ENCODE measurements at places on chromosomes 3 and 15.

- no peak for ATAC-seq
Measured at GRCh38 chr15:89161666-89162065, 59.7 kb downstream of the RLBP1 start.

DNA sequence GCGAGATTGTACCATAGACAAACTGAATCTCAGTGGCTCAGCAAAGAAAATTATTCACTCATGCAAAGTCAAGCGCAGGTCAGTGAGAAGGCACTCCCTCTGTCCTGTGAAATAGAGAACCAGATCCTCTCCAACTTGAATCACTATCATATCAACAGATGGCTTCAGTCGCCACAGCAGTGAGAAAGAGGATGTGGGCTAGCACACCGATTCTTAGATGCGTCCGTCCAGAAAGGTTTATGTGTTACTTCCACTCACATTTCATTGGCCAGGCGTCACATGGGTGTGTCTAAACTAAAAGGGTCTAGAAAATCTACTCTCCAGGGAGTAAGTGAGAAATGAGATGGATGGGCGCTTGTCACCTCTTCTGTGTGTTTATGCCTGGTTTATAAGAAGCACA lies 141.6 kb upstream of the KBTBD8 start:
- peak; percentile 86 for ATAC-seq

GRCh38 chr3:38805765-38806386 lies 10.1 kb downstream of the SCN10A start:
- ATAC-seq: no peak

- ATAC-seq: no peak
Measured at GRCh38 chr3:169072494-169072893, 591.0 kb downstream of the MECOM start.

- ATAC-seq: no peak
Measured at GRCh38 chr15:45863881-45864580, 229.2 kb downstream of the SQOR start.

- ATAC-seq: no peak
Measured at GRCh38 chr3:148707601-148708380, 10.1 kb downstream of the AGTR1 start.

DNA sequence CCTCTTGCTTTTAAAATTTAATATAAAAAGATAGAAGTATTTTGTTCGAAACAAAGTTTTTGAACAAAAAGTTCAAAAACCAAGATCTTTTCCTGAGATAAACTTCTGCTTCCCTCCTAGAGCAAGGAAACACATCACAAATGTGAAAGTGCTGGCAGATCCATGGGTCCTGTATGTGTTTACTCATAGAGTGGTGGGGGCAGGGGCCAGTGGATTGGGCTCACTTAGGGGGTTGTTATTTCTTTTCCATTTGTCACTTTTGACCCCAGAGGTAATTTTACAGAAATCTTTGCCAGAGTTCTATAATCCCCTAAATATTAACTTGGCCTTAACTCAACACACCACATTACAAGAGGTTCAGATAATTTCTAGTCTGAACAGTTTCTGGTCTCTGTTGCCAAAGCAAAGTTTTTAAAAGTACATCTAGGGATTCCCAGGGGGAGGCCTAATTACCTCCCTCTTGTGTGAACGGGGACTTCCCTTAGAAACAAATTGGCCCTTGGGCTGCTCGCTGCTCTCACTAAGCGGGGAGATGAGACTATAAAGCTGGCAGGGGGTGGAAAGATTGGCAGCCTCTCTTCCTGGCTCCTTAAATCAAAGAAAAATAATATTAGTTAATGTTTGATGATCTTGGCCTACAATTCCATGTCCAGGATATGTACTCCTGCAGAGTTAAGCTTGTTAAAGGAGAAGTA lies 66.8 kb upstream of the PTX3 start:
- ATAC-seq: no peak

DNA sequence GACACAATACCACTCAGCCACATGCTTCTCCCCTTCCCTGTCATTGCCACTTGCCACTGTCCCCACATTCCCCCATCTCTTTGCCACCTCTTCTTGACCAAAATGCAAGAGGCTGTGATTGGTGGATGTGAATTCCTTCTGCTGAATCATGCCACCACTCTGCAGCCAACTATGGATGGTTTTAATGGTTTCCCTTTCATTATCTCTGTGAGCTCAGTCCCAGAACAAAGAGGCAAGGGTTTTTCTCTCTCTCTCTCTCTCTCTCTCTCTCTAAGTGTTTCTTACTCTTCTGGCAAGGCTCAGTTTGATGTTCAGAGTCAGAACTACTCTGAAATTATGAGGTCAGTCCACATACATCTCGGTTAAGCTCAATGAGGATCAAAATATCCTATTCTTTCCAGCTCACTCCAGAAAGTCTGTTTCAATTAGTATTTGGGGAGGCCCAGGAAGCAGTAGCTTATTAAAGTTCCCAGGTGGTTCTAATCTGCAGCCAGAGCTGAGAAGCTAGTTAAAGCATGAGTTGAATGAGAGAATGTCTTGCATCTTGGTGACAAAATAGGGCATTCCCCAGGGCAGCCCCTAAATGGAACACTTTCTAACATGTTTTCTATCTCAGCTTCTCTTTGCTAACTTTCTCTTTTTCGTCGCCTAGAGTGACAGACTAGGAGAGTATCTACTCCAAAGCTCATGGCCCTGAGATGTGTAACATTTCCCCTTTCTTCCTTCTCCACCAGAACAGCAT lies 8.5 kb upstream of the ILDR1 start:
- ATAC-seq: peak; percentile 71

- ATAC-seq: no peak
Measured at GRCh38 chr15:57312318-57313133, 63.8 kb upstream of the CGNL1 start.

DNA sequence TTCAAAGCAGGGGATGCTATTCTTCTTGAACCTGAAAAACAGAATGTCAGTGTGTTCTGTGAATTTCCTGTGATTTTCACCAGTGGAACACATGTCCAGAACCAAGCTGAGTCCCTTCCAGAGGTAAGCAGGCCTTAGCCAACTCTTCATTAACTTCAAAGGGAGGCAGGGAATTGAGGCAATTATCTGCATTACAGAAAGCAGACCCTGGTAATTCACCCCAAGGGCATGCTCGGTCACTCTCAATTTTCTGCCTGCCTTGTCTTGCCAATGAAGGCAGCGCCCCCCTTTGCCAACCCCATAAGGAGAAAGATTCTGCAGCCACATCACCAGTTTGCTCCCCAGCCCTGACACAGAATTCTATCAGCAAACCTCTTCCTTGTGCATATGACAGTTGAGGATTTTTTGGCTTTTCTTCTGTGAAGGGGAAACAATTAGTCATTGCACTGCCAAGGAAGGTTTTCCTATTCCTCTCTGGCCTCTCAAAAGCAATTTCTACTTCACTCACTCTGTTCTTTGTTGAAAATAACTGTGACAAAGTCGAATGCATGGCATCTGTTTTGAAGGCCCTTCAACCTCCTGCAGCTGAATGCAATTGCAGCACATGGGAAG lies 85.3 kb downstream of the HHLA2 start:
- no peak for ATAC-seq

GRCh38 chr15:55407498-55408011 lies 604 bp downstream of the CCPG1 start:
- no peak for ATAC-seq

GRCh38 chr3:29245441-29245840 lies 35.4 kb upstream of the RBMS3 start:
- ATAC-seq: no peak
